ENCODE measurements at places on chromosomes 7 and 10.
A peak's percentile ranks its signal among the peaks of the same experiment; 100 is the strongest.

DNA sequence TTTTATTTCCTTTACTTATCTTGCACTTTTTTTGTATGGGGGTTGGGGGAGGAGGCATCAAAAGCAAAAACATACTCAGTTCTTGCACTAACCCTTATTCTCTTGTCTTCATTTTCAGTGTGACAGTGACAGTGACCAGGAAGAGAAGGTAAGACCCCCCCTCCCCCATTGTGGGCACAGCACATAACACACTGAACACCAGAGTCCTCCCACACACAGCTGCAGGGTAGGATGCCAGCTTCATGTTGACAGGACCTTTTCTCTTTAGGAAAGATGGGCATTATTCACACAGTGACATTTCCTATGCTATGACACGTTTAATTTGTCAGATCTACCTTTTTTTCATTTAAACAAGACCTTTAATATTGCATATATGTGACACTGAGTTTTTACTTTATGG lies 696.3 kb upstream of the GALNT17 start:
- DNase-seq: no peak

DNA sequence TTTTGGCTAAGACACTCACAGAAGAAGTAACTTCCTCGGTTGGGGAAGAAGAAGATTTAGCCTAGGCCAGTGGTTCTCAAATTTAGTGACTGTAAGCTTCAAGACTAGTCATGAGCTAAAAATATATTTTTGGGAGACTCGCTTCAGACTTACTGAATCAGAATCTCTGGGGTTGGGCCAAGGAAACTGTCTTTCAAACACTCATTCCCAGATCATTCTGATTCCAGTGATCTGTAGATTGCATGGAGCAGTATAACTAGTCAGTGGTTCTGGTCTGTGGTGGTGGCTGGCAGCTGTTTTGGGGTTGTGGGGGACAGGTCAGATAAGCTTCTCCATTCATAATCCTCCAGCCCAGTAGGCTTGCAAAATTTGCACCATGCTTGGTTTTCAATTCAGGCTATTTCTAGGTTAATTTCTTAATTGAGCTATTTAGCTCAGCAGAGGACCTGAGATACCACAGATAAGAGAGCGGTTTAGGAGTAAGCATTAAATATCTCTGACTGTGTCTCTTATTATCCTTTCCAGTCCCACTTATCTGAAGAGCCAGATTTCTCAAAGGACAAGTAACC lies 3.8 kb upstream of the KAT6B start:
- DNase-seq: no peak

- no peak for DNase-seq
Measured at GRCh38 chr10:78617631-78618030, 451.1 kb upstream of the ZMIZ1 start.

- no peak for DNase-seq
Measured at GRCh38 chr7:153022475-153023193, 263.1 kb downstream of the ACTR3B start.

- DNase-seq: peak; percentile 2
Measured at GRCh38 chr7:68176974-68177373, 1180.3 kb downstream of the TYW1 start.

DNA sequence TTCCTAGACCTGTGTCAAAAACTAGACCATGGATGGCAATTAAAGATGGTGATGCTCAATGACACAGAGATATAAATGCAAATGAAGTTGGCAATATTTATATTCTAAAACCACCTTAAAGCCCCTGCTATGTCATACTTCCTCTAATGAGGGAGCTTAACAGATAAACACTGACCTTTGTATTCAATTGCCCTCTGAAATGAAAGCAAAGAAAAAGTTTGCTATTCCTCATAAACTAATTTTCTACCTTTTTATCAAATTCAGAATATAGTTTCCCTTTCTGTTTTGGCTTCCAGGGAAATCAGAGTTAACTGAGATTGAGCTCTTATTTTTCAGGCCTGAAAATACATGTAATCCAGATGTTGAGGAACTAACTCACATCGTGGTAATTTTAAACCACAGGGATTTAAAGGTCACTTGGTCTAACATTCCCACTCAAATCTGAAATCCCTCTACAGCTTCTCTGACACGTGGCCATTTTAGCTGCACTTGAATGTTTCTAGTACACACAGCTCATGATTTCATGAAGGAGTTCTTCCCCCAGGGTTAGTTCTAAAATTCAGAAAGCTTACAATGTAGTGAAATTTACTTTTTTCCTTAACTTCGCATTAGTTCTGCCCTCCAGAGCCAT lies 37.9 kb upstream of the ABCB5 start:
- no peak for DNase-seq

DNA sequence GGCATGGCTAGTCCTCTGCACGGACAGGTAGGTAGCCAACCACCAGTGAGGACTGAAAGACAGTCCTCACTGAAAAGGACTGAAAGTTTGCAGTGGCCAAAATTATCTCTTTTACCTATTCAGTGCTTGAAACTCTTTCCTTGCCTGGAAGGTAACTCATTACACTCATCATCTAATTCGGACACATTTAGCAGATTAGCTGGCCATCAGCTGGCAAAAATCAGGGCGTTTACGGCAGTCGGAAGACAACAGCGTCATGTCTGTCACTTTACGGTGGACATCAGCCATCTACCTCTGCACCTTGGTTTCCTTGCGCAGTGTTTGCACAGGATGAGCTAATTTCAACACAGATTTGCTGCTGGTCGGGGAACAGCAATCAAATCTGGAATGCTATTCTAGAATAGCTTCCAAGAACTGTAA lies 740 bp downstream of the ANXA7 start:
- no peak for DNase-seq

DNA sequence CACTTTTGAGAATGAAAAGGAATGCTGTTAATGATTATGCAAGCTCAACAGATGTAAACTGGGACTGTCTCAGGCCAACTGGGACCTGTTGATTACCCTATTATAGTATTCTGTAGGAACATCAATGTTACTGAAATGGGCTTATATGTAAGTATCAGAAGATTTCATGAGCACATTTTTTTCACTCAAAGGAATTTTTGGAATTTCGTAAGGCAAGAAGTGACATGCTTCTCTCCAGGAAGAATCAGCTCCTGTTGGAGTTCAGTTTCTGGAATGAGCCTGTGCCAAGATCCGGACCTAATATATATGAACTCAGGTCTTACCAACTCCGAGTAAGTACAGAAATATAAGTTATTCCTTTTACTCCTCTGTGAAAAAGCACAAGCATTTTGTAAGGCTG lies 19.2 kb downstream of the NIPSNAP2 start:
- DNase-seq: no peak

- DNase-seq: no peak
Measured at GRCh38 chr7:133836666-133837065, 290.5 kb upstream of the LRGUK start.

DNA sequence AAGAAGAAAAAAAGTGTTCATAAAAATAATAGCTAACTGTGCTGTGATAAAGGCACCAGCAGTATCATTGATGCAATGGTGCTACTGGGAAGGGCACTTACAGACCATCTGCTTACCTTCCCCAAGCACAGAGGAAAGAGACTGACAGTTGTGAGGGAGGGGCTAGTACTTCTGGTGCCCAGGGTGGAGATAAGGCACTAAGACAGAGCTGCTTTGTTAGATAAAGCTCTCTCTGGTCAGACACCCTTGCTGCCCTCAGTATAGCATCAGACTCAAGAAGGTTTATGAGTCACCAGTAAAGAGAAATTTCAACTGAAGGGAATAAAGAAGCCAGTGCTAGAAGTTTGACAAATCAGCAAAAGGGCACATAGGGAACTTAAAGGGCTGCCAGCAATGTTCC lies 325.6 kb downstream of the HPSE2 start:
- no peak for DNase-seq

DNA sequence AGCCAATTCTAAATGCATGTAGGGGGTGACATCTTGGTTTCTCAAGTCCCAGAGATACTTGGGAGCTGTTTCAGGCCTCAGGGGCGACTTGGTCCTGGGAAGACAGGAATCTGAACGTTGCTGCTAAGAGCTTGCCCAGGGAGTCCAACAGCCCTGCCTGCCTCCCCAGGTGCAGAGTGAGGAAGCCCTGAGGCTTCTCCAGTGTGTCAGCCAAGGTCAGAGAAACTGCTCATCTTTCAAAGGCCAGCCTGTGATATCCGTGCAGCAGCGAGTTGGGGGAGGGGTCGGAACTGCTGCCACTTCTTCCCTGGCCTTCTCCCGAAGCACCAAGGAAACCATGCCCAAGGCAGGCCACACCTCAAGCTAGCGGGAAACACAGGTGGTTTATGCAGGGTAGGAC lies 9.7 kb downstream of the GDF2 start:
- DNase-seq: no peak

DNA sequence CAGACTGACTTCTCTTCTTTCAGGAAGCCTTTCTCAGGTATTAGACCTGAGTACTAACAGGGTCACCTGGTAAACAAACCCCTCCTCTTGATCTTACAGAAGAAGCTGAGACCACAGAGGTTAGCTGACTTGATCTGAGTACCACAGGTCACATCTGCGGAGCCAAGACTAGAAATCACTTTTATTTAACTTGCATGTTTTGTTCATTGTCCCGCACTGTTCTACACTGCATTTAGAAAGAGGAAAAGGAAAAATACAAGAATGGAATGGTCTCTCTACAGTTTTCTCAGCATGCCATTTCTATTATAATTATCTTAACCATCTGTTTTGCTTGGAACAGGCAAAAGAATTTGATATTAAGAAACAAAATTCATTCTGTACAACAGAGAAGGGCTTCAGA lies 245.6 kb upstream of the ETV1 start:
- DNase-seq: no peak

DNA sequence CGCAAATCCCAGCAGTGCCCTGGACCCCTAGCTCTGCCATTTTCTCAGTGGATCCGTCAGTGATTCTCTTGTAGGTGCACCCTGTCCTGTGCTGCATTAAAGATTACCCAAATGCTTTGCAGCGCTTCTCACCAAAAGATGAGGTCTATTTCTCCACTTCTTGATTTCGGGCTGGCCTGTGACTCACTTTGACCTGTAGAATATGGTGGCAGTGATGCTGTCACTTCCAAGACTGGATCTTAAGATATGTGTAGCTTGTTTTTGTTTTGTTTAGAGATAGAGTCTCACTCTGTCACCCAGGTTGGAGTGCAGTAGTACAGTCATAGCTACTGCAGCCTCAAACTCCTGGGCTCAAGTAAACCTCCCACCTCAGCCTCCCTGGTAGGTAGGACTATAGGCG lies 37.0 kb upstream of the ZMIZ1 start:
- DNase-seq: no peak

DNA sequence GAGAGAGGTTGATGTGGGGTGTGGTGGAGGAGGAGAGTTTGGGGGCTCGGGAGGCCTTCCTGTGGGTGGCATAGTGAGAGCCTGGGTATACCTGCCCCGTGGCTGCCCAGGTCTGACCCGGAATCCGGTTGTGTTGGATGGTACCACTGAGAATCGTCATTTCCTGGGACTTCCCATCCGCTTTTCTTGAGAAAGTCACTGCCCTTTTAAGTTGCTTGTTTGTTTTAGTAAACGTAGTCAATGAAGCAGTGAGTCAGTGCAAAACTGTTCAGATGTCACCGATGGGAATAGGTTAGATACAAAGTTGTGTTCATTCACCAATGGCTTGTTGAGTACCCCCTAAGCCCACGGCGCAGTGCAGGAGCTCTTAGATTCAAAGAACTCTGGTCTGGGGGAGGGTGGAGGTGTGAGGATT lies 285.8 kb downstream of the CAMK1D start:
- no peak for DNase-seq

GRCh38 chr10:81215498-81215897 lies 659.5 kb upstream of the NRG3 start:
- no peak for DNase-seq

- DNase-seq: no peak
Measured at GRCh38 chr7:67359900-67360299, 363.3 kb downstream of the TYW1 start.

DNA sequence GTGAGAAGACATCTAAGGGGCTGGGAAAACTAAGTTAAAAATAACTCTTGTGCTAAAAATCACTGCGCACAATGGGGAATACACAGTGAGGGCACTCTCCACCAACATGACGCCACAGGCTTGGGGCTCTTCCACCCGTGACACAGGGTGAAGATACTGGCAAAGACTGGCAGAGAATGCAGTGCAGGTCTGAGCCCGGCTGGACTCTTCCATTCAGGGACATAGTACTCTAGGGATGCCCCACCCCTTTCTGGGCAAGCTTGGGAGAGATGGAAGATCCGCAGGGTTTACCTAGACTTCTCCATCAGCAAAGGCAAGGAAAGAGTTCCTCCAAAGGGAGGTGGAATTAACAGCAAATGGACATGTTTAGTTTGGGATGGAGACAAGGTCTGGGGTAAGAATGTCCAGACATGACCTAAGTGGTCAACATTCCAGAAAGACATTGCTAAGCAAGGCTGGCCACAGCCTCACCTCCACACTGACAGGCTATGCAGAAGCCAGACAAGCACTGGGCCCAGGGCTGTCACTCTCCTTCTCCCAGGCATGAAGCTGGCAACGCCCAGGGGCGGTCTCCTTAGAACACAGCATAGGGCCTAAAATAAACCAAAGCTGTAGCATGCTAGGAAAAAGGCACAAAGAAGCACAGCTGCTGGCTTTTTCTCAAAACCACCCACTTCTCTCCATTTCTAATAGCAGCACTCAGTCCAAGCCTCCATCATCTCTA lies 28.1 kb downstream of the XPNPEP1 start:
- no peak for DNase-seq

- DNase-seq: no peak
Measured at GRCh38 chr10:36675458-36675880, 449.9 kb upstream of the ANKRD30A start.

- DNase-seq: no peak
Measured at GRCh38 chr7:152363798-152364197, 72.0 kb downstream of the KMT2C start.

DNA sequence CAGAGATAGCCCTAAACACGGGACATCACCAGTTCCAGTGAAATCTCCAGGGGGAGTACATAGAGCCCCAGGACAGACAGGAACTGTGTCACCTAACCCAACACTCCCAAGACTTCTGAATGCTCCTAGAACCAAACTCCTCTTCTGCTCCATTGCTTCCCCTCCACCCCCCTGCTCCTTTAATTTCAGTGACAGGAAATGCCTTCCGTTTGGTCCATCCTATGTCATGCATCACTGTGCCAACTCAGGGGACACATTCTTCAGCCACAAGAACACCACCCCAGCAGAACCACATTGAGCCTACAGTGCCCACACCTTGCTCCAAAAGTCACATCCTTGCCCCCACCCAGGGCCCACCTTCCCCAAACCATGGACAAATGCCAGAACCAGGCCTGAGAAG lies 100.5 kb downstream of the KCNMA1 start:
- no peak for DNase-seq

DNA sequence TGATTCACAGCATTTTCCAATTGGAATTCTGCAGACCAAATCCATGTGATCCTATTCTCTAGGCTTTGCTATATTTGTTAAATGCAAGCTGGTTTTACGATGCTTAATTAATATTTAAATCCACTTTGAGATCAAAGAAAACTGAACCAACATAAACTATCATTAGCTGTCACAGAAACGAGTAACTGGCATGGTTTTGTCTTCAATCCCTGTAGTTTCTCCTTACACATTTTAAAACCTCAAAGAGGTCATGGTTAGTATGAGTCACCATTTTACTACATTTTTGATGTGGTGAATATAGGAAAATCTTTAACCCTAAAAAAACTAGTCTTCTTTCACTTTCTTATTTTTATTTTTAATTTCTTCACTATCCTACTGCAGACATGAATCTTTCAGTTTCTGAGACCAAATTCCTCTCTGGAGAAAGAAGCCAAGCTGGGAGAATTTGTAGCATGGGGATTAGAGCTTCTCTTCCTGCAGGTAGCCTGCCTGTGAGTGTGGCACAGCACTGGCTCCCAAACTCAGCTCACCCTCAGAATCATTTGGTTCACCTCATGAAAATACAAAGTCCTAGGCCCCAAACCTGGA lies 8.7 kb upstream of the LIPM start:
- DNase-seq: no peak
